Activated naive CD4-positive, alpha-beta T cell treated with anti-CD3 and anti-CD28 coated beads, Interleukin-2, amount 50 U/mL, for 72 hours (primary cell): ENCODE measurements at places on chromosomes 11 and 22. TPM values are rescaled to one million over a fixed set of nuclear protein-coding genes. Genes with fewer than 3 reads are reported as not detected.

DNA sequence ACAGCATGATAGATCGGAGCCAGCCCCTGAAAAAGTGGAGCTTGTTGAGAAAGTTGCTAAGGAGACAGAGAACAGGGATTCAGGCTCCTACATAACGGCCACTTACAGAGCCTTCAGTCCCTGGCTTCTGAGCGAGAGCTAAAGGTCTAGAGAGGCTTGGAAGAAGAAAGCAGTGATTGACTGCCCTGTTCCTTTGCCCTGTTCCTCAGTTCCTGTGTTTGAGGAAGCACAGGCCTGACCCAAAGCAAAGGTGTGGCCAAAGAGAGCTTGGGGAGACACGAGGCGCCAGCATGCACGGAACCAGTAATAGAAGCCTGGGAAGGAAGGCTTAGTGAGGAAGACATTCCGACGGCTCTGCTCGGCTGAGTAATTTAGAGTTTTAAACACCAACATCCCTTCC, 74.1 kb upstream of the CSNK2A3 start:
- DNase-seq: no peak

- no peak for DNase-seq
Observed at GRCh38 chr11:18714443-18714780, 11.6 kb downstream of the IGSF22 start.

DNA sequence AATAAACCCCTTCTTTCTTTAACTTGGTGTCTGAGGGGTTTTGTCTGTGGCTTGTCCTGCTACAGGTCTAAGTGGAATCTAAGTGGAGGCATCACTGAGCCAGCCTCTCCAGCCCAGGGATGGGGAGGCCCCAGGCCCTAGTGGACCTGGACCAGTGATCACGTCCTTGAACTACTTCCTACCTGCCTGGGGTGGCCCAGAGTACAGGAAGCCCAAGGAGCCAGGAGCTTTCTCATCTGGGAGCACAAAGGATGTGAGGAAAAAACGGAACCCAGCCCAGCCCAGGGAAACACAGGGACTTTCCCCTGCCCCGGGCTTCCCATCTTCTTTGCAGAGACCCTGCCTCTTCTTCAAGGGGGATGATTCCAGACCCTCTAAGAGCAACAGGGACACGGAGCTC, 3.5 kb upstream of the CD5 start:
- DNase-seq: peak; percentile 53

DNA sequence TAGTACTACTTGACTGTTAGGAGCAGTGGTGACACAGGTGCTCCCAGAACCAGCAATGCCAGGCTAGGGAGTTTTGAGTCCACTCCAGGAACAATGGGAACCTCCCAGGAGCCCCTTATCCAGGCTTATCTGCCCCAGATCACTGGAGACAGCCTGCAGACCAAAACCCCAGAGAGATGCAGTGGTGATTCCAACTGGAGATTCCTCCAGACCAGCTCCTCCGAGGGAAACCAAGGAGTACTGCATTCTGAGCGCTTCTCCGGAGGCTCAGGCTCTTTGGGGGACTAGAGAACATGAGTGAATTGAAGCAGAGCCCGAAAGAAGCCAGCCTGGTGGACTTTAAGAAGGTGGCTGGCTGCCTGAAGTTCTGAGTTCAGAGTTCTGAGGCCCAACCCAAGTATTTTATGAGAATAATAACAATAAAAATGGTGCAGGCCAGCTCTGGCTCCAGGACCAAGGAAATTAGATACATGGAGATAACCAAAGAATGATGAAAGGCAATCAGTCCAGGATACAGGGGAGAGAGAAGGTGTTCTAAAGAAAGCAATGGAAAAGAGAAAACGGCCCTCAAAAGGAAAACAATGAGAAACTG, 1.3 kb upstream of the TMEM25 start:
- DNase-seq: no peak

DNA sequence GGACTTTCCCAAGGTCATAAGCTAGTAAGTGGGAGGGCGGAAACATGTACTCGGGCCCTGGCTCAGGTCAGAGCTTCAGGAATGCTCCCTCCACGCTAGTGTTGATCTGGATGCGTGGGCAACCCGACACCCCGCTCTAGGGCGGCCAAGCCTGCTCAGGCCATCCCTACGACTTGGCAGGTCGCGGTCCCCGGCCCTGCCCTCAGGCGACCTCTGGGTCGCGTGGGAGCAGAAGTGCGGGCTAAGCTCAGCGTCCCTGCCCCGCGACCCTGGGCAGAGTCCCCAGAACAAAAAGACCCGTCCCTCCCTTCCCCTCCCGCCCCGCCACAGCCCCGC, 781 bp upstream of the TEF start:
- no peak for DNase-seq

- no peak for DNase-seq
Observed at GRCh38 chr11:91394727-91395414, 829.7 kb upstream of the FAT3 start.

- DNase-seq: no peak
Observed at GRCh38 chr11:9575260-9576240, 2.1 kb downstream of the WEE1 start.

- peak; percentile 82 for DNase-seq
Observed at GRCh38 chr11:64449381-64450167, 90.6 kb downstream of the RPS6KA4 start.

DNA sequence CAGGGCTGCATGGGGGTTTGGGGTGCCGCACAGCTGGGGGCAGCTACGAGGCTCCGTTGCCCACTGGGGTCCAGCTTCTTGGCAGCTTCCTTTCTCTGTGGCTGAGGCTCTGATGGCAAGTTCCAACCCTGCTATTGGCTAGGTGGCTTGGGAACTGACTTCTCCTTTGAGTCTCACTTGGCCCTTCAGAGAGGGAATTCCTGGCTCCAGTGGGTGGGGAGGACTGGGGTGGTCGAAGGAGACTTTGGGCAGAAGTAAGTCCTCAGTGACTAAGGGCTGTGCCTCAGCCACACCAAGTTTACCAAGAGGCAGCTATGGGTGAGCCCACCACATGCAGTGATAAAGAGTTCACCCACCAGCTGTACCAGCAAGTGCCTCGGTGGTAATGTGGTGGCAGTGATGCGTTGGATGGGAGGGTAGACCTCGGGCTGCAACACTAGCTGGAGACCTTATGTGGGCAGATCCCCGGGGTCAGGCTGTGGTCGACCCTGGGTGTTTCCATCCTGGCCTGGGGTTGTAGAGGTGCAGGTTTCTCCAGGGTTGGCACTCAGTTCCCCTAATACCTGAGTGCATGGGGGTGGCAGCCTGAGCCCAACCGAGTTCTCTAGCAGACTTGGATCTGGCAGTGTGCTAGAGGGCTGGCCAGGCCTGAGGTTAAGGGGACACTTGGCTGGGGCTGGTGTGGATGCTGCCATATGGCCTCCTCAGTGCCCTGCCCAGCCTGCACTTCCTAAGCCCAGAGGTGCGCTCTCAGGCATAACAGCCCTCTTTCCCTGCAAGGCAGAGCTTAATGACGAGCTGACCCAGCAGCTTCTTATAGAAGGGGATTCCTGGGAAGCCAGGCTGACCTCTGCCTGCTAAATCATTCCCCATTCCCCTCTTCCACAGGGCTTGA, 197.0 kb upstream of the CADM1 start:
- no peak for DNase-seq

GRCh38 chr11:104546501-104546900, 351.8 kb downstream of the CASP12 start:
- DNase-seq: no peak

GRCh38 chr11:93166194-93166593, 31.6 kb downstream of the SLC36A4 start:
- DNase-seq: no peak

- no peak for DNase-seq
Observed at GRCh38 chr11:55503449-55503848, 50.8 kb upstream of the OR4C15 start.

DNA sequence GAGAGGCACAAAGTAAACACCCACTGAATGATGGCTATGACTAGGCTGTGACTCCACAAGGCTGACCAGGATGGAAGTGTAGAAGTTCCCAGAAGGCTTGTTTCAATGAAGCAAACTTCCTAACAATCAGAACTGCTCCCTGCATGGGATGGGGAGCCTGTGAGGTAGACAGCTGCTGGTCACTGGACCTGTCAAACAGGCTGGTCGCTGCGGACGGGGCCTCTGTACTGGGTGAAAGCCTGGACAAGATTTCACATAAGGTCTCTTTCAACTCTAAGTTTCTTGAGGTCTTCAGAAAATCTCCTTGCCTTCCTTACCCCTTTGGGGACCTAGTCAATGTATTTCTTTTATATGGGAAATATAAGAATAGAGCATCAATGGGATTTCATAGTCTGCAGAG, 438.2 kb downstream of the BUD13 start:
- DNase-seq: no peak

DNA sequence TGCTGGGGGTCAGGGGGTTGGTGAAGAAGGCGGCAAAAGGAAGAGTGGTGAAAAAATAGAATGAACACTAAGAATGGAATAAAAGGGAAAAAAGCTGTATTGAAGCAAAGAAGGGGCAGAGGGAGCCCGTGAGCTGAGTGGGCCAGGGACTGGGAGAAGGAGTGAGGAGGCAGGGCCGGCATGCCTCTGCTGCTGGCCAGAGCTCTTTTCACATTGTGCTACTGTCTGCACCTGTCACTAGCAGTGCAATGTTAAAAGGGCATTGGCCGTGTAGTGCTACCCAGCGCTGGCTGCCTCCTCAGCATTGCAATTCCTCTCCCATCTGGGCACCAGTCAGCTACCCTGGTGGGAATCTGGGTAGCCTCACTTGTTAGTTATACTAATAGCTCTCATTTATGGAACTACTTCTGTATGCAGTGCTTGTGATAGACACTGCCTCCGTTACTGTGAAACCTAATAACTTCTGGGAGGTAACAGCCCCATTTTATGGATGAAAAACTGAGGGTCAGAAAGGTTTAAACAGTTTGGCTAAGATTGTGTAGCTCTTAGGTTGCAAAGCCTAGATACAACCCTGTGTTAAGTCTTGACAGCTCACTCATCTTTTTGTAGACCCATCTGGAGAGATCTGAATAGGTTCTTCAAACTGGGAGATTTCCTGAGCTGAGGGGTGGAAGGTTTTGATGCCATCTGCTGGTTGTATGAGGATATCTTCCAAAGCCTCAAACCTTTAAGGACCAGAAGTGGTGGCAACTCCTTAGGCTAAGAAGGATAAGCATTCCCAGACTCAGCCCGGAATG, 8.5 kb downstream of the YPEL4 start:
- DNase-seq: no peak

DNA sequence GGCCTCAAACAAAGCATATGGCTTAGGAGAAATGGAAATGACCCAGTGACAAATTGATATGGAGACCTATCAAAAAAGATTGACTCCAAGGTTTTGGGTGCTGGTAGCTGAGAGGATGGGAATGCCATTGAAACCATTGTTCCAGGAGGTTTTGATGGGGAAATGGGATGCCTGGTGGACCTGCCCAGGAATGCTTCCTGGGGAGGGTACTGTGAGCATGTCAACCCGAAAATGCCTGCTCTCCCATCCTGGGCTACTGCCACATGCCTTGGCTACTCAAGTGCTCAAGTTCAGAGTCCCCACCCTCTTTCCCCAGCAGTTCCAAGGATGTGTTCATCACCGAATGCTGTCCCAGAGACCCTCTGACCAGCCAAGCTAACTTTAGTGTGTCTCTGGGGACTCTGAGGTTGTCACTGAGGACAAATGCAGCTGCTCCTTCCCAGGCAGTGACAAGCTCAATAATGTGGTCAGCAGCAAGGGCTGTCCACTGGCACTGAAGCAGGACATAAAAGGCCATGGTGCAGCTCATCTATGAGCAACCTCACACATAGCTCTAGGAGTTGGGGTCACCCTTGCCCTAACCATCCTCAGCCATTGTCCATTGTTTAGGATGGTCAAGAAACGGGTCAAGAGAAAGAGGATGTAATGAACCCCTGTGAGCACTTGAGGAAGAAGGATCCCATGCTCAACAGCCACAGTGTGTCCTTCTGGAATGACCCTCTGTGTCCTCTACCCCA, 83.7 kb downstream of the TRIM29 start:
- no peak for DNase-seq

GRCh38 chr11:3041699-3042441, 15.4 kb downstream of the CARS1 start:
- no peak for DNase-seq

GRCh38 chr11:77082838-77083565, 16.2 kb downstream of the CAPN5 start:
- no peak for DNase-seq

- DNase-seq: no peak
Observed at GRCh38 chr11:17651681-17652080, 67.7 kb upstream of the MYOD1 start.

GRCh38 chr11:117145393-117145761, 1.3 kb downstream of the PAFAH1B2 start:
- peak; percentile 7 for DNase-seq

DNA sequence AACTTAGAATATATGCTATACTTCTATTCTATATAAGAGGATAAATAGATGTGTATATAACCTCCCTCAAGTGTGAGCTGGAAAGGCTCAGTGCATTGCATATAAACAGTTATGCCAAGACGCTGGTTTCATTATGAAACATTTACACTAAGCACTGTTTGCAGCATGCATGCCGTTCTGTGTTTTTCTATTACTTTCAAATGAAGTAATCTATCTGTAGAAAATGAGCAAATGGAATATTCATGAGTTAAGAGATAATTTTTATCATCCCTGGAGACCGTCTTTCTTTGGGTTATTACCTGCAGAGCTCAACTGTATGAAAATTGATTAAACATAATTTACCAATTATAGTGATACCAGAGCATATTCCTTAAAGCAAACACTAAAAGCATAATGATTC, 925.7 kb upstream of the CCDC90B start:
- DNase-seq: no peak

MYOD1 gene
- total RNA-seq: not detected

PKDREJ gene
- total RNA-seq: 0.04 TPM

ASCL3 gene
- not detected for total RNA-seq

SCGB1A1 gene
- total RNA-seq: not detected

ARHGAP20 gene
- 0.09 TPM for total RNA-seq

SLC17A6 gene
- not detected for total RNA-seq

TMEM121B gene
- 0.05 TPM for total RNA-seq

RTN4RL2 gene
- total RNA-seq: 1.4 TPM

SEZ6L gene
- total RNA-seq: not detected

CABP7 gene
- total RNA-seq: 0.18 TPM
